ENCODE measurements at places on chromosomes 4 and X.

DNA sequence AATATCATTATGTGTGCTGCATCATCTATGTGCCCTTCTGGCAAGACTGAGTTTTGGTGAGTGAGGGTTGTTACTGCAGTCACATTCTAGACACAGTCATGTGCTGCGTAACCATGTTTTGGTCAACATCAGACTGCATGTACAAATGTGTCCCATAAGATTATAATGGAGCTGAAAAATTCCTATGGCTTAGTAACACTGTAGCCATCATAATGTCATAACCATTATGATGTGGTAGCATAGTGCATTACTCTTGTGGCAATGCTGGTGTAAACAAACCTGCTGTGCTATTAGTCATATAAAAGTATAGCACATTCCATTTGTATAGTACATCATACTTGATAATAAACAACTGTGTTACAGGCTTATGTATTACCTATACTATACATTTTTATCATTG lies 198.1 kb upstream of the NUDT6 start:
- no peak for DNase-seq

GRCh38 chrX:50988649-50989048 lies 78.1 kb downstream of the BMP15 start:
- no peak for DNase-seq

DNA sequence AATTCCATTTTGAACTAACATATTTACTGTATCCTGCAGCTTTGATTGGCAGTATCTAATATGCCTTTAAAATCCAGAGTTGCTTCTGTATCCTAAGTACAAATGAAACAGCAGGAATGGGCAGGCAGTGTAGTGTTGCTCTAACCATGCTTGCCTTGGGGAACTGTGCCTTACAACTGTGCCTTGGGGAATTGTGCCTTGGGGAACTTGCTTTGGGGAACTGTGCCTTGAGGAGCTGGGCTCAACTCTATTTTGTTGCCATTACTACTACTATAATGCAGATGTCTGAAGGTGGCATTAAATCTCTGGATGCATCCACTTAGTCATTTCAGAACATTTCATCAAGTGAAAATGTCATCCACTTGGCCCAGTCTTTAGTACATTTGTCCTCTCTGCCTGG lies 6.9 kb downstream of the CXCL3 start:
- no peak for DNase-seq

GRCh38 chr4:158599150-158599549 lies 72.5 kb downstream of the C4orf46 start:
- no peak for DNase-seq

DNA sequence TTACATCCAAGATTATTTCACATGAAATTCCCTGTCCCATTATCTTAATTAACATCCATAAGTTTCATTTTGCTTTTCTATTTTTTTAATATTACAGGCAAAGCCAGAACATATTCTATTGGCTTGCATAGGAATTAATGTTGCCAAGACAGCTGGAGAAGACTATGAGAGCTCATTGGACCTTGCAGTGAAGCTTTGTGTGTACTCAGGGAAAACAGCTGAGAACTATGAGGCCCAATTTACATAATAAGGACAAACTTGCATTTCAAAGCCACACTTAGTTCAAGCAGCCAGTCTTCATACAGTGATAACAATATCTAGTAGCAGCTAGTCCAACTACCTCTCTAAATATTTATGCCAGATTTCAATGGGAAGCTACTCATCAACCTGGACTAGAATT lies 134.4 kb downstream of the DDX53 start:
- no peak for DNase-seq

GRCh38 chrX:37776987-37777325 lies 2.9 kb upstream of the CYBB start:
- DNase-seq: no peak
